SJSA1 (cell line): ENCODE measurements at places on chromosomes 13 and 19. TPM values are rescaled to one million over a fixed set of nuclear protein-coding genes. Genes with fewer than 3 reads are reported as not detected.

DNA sequence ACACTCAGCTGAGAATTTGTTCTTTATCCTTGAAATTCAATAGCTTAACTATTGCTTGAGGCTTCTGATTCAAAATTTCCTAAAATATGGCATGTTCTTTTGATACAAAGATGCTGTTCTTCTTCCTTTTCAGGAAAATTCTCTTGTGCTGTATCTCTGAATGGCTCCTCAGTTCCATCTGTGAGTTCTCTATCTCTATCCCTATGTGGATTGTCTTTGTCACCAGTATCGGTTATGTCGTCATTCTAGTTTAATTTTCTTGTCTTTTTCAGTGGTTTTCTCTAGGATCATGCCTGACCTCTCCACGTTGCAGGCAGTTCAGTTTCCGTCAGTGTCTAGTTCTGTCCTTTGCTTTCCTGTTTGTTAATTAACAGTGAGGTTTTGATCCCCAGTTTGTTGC is 104.6 kb upstream of the GJB6 start:
- no peak for DNase-seq

- DNase-seq = no peak
Measured at GRCh38 chr13:30030141-30030750, 179.8 kb upstream of the UBL3 start.

- no peak for DNase-seq
Measured at GRCh38 chr19:9406798-9407352, 28.5 kb downstream of the ZNF266 start.

DNA sequence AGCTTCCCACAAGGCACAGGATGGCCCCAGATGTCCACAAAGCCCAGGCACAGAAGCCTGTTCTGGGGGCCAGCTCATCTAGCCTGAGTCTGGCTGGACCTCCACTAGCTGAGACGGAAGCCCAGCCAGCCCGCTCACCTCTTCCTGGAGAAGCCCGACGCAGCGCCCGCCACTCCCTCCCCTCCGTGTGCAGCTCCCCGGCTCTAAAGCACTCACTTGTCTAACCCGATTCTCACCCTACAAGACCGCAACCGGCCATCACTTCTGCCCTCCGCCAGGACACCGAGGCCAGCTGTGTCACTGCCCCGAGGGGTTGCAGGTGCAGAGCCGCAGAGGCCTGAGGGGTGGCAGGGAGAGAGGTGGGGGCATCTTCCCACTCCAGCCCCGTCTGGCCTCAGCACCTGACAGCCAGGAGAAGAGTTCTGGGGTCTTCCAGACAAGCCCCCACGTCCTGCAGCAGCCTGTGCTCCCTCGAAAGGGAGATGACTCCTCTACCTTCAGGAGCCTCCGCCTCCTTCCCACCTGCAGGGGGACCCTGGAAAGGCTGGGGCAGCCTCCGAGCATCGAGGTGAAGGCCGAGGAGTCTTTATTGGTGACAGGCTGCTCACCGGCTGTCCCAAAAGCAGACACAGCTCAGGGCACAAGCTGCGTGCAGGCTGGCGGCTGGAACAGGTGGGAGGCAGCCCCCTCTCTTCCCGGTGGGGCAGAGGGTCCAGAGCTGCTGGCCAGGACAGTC is 5.9 kb upstream of the DIRAS1 start:
- peak; percentile 42 for DNase-seq

DNA sequence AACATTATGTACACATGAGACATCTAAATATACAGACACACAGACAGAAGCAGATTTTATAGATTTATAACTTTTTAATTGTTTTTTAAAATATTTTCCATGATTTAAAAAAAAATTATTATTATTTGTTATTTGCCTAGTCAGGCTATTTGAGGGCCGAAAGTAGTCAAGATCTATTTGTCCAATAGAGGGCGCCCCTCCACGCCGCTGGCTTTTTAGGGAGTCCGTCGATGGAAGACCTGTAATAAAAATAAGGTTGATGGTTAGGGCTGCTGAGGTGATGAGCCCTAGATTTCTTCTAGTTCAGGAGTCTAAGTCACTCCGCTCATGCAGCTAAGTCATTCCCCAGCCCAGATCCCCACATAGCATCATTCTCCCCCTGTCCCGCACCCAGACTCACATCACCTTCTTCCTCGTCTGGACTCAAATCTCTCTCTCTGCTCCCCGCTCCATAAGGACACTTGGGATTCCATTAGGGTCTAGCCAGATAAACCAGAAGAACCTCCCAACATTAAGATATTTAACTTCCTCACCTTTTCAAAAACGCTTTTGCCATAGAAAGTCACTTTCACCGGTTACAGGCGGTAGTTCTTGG is 33.9 kb upstream of the CEACAM21 start:
- DNase-seq = no peak

GRCh38 chr13:107233541-107233940 is 665.6 kb upstream of the ARGLU1 start:
- no peak for DNase-seq

DNA sequence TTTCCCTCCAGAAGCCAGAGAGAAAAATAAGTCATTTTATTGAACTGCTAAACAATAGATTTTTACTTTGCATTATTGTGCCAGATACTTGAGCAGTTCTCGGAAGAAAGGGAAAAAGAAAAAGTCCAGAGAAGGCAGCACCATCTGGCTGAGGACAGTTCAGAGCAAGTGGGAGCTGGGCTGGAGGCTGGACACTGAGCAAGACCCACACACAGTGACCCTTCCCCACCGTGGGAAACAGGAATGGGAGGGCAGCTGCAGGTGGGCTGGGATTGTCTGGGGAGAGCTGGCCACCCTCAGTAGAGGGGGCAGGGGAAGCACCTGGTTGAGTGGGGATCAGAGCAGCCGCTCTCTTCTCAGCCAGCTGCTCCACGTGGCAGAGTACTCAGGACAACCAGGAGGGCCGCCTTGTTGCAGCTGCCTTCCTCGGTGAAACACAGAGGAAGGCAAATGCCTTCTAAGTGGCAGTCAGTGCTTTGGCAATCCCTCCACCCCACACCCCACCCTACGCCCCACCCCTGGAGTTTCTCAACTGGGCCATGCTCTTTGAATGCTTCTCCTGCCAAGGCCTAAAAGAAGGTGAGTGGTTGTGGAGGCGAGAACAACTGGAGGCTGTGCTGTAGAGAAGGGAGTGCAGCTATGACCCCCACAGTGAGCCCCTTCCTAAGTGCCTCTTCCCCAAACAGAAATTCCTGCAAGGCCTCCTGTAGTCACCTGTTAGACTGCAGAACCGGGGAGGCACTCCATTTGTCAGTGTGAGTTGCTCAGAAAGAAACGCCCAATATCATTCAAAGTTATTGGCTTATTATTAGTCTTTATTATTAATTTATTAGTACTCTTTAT is 179.3 kb downstream of the ZIC5 start:
- no peak for DNase-seq

DNA sequence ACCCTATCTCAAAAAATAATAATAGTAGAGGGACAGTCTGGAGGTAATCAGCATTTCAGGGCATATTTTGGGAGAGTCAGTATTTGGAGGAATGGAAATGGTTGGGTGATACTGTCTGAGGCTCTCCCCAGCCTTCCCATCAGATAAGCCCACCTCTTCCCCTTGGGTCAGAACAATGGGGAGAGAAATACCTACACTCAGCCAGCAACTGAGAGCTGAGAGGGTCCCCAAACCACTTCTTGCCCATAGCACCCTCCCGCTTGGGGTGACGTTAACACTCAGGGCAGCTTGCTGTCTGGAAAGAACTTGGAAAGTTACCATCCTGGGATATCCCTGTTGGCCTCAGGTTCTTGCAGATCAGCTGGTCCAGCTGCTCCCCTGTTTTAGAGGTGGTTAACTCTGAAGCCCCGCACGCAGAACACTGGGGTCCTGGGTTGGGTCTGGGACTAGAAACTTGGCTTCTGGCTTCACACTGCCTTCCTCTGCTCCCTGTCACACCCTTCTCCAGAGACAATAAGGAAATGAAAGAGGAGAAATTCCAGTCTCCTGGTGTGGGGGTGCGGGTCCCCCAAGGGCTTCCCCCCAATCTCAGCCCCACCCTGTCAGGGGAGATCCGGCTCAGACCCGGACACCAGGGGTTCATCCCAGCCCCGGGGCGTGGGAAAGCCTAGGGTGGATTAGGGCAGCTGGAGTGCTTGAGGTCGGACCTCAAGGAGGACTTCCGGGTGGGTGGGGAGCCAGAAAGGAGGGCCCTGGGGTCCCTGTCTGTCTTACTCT is 2.5 kb downstream of the FOXA3 start:
- no peak for DNase-seq

The IRS2 gene
- total RNA-seq = 6.0 and 8.1 TPM in 2 replicates

The C3 gene
- total RNA-seq = not detected in 2 replicates

The PABPC3 gene
- total RNA-seq = 0.06 and 0.08 TPM in 2 replicates

The ZNF610 gene
- 1.6 and 2.5 TPM in 2 replicates for total RNA-seq

The APLP1 gene
- 11.1 and 11.6 TPM in 2 replicates for total RNA-seq

The ZNF835 gene
- not detected in 2 replicates for total RNA-seq

The ZNF878 gene
- 0.08 TPM in 1 of 2 replicates, not detected in the other for total RNA-seq

The DLL3 gene
- 0.03 and 0.05 TPM in 2 replicates for total RNA-seq
